ENCODE measurements at places on chromosomes 3 and 15. TPM values are rescaled to one million over a fixed set of nuclear protein-coding genes. Genes with fewer than 3 reads are reported as not detected.

GRCh38 chr15:40793216-40793989, 13.5 kb upstream of the ZFYVE19 start:
- no peak for DNase-seq

GRCh38 chr3:124034844-124035152, 42.9 kb upstream of the ROPN1 start:
- DNase-seq = no peak

DNA sequence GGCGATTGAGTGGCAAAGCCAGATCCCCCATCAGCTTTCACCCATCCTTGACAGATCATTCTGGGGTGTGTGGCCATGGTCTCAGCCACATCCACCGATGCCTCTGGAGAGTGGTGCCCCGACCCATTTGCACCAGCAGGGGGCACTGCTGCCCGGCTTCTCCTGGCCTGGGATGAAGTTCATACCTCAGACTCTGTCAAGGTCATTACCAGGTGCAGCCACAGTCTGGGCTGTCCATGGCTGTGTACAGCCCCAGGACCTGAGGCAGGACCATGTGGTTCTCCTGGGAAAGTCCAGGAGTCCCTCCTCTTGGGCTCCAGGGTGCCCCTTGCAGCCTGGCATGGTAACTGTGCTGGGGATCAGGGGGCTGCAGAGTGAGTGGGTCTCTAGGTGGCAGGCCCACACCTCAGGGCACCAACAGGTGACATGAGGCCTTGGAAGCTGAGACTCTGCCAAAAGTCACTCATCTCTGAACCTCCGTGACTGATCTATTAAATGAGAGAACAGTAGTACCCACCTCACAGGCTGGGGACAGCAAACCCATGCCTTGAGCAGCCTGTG, 67.2 kb downstream of the CACNA2D2 start:
- DNase-seq = no peak

GRCh38 chr3:144643771-144644198, 672.2 kb downstream of the DIPK2A start:
- no peak for DNase-seq

DNA sequence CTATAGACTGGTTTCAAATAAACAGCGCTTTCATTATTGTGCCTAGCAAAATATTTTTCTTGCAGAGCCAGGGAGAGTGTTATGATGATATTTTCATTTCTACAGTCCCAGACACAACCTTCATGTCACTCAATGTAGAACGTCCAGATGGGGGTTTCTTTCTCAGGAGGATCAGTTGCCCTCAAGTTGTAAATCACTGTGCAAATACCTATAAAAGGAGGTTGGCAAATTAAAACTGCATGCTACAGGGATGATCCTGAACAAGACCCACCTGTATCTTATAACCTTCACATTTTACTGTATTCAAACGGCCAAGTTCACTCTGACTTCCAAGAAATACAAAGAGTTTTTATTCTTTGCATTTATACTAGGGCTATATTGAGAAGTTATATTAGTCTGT, 486.0 kb downstream of the EDEM1 start:
- DNase-seq = no peak

DNA sequence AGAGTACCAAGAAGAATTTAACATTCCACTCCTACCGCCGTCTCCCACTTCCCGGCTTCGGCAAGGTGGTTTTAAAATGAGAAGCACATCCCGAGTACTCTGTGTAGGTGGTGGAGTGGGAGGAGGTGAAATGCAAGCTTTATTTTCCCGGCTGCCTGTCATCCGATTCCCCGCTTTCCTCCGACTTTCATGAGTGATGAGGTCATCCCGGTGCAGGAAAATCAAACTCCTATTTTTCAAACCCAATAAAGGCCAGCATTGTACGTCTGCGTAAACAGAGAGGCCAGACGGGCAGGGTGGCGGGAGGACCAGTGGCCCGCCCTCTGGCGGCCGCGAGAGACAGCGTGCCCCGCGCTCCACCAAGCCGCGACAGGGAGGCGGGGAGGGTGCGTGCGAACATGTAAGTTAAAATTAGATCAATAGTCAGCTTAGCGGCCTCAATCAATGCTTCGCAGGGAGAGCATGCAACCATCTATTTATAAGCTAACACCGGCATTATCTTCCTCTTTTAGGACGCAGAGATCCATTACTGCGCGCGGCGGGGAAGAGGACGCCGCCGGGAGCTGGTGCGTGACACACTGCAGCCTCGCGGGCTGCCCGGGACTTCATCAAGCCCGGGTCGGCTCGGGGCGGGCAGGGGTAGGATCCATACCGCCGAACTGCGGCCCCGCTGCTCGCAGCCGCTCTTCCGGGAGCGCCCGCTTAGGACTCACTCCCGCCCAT, 163.3 kb downstream of the CD47 start:
- DNase-seq = no peak

- no peak for DNase-seq
These were observed 361 bp upstream of the LCMT2 start for GRCh38 chr15:43330780-43331087.

- DNase-seq = no peak
These were observed 84.1 kb upstream of the SPRED1 start for GRCh38 chr15:38168467-38169070.

GRCh38 chr3:79297245-79297960, 470.4 kb downstream of the ROBO1 start:
- peak; percentile 16 for DNase-seq

DNA sequence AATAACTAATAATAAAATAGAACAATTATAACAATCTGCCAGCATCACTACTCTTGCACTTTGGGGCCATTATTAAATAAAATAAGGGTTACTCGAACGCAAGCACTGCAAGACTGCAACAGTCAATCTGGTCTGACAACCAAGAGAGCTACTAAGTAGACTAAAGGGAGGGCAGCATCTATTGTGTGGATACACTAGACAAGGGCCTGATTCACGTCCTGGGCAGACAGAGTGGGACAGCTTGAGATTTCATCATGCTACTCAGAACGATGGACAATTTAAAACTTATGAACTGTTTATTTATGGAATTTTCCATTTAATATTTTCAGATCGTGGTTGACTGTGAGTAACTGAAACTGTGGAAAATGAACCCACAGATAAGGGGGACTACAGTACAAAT, 39.5 kb downstream of the TNIK start:
- no peak for DNase-seq

DNA sequence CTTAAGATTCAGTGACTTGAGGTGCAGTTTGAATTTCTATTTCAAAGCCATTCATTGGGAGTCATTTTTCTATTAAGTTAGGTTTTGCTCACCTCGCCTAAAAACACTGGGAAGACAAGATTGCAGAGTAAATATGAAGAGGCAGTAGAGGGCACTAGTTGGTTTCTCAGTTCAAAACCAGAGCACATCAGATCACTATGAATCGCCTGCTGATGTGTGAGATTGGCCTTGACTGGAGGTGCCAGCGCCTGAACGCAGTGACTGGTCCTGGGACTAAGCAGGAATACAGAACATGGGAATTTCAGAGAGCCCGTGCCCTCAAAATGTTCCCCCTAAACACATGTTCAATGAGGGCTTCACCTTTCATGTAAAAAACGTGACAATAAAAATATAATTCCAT, 229.0 kb downstream of the ITPR1 start:
- no peak for DNase-seq

DNA sequence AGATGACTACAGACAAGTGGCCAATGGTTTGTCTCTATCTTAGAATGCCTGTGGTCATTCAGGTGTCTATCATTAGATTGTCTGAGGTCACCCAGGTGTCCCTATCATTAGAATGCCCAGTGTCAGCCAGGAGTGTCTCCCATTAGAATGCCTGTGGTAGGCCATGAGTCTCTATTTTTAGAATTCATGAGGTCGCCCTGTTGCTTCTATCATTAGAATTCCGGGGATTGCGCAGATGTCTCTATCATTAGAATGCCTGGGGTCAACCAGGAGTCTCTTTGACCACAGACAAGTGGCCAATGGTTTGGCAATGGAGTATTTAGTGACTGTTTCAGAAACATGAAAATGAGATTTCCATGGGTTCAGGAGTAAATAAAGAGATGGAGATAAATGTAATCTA, 7.6 kb downstream of the RTP2 start:
- DNase-seq = no peak

DNA sequence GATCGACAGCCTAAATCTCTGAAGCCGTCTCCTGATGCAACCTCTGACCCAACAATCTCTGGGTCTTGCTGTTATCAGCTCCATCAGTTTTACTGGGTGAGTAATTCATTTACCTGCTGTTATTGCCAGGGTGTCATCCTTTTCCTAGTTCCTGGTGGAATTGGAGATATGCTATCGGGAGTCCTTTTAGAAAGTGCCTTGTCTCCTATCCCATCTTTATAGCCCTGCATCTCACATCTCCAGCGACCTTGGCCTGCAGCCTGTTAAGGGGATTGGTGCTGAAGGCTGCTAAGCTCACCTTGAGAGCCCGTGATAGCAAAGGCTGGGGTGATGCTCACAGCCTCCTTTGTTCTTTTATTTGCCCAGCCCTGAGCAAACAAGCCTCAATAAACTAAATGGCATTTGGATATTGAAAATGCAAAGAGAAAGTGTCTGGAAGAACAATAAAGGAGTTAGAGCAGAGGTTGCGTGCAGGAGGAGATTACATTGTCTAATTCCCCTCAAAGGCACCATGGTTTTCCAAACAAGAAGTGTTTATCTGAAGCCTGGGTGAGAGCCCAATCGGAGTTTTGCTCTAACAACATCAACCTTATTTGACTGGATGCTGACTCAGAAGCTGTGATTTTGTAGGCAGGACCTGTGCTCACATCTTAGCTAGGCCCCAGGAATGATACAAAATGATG, 101.8 kb downstream of the RPLP1 start:
- no peak for DNase-seq

- DNase-seq = no peak
These were observed 22.1 kb upstream of the SCAANT1 start for GRCh38 chr3:63934041-63934866.

- no peak for DNase-seq
These were observed 210.5 kb upstream of the SLC2A2 start for GRCh38 chr3:171237009-171237385.

GRCh38 chr3:118400886-118401285, 633.8 kb downstream of the IGSF11 start:
- DNase-seq = no peak

DNA sequence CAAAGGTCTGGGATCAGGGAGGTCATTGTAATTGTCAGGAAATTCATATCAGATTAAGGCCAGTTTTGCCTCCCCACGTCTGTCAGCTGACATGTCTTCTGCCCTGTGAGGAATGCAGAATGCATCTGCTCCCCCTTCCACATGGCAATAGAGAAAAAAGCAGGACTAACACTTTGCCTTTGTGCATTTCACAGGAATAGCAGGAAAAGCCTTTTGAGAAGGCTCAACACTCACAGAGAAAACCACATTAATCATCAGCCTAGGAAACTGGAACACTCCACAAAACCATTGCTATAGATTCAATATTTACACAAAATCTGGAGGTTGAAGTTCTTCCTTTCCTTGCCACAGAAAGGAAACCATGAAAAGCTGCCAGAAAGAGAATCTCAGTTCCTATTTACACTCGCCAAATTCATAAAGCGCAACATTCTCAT, 165.2 kb upstream of the HES1 start:
- no peak for DNase-seq

DNA sequence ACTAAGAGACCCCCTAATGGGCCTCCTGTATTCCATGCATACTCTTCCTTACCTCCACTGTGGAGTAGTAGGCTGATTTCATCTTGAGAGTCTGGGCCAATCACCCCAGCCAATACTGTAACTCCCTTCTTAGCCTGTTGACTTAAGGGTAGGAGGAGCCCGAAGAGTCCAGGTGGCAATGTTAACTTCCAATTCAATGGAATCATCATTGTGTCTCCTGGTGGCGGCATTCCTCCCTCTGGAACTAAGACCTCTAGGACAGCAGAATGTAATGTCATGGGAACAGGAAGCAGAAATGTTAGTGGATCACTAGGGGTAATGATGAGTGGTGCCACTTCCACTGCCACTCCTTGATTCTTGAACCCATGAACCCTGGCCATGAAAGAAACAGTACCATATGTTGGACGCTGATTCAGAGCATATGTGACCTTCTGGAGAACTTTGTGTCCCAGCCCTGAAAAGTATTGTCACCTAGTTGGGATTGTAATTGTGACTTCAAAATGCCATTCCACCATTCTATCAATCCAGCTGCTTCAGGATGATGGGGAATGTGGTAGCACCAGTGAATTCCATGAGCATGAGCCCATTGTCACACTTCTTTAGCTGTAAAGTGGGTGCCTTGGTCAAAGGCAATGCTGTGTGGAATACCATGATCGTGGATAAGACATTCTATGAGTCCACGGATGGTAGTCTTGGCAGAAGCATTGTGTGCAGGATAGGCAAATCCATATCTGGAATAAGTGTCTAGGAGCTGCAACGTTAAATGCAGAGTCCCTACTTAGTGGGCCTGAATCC, 24.9 kb downstream of the NAALADL2 start:
- DNase-seq = no peak

GRCh38 chr15:79798311-79798710, 98.5 kb downstream of the MTHFS start:
- no peak for DNase-seq

DNA sequence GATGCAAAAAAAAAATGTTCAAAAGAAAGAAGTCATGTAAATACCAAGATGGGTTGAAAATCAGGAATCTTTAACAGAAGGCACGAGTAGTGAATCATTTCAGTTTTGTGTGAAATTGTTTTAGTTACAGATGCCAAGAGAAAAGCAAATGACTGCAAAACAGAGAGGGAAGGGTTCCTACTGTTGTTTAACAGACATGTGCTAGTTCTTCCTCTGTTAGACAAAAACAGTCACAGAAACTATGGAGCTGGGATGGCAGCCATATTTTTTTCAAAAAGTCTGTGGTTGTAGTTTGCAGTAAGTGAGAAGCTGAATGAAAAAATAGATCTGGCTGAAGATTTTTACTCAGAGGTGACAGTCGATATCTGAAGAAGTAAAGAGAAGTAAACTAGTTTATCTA, 511.9 kb downstream of the ZIC1 start:
- DNase-seq = no peak

GRCh38 chr3:31242026-31242960, 290.4 kb upstream of the STT3B start:
- DNase-seq = no peak

FBXW12 gene
- 0.15 TPM for polyA plus RNA-seq

ABI3BP gene
- polyA plus RNA-seq = 265 TPM

KBTBD8 gene
- polyA plus RNA-seq = 4.3 TPM

DGKG gene
- 3.1 TPM for polyA plus RNA-seq

ATP8B4 gene
- polyA plus RNA-seq = 1.9 TPM

GOLGA8S gene
- polyA plus RNA-seq = 0.92 TPM

GOLGA8J gene
- polyA plus RNA-seq = 0.59 TPM

LRRC31 gene
- not detected for polyA plus RNA-seq

CAV3 gene
- 339 TPM for polyA plus RNA-seq

HRG gene
- not detected for polyA plus RNA-seq

ROBO2 gene
- polyA plus RNA-seq = 2.2 TPM

C3orf70 gene
- 3.2 TPM for polyA plus RNA-seq

LARP6 gene
- polyA plus RNA-seq = 11.4 TPM

TMEM40 gene
- 30.9 TPM for polyA plus RNA-seq

MKRN3 gene
- 5.8 TPM for polyA plus RNA-seq

NOX5 gene
- polyA plus RNA-seq = 0.24 TPM

TEX9 gene
- polyA plus RNA-seq = 2.9 TPM

Measured in forelimb muscle (tissue), 1 donor.